Uterine smooth muscle cell (primary cell): ENCODE measurements at places on chromosomes 3 and 15. TPM values are rescaled to one million over a fixed set of nuclear protein-coding genes. Genes with fewer than 3 reads are reported as not detected.

C3orf80 gene
- total RNA-seq, result 1.7 and 4.9 TPM in 2 replicates

KLF13 gene
- 14.7 and 22.6 TPM in 2 replicates for total RNA-seq

KNL1 gene
- total RNA-seq, result 11.1 and 43.8 TPM in 2 replicates

HRH1 gene
- 6.6 and 11.4 TPM in 2 replicates for total RNA-seq

MLF1 gene
- 10.2 and 11.2 TPM in 2 replicates for total RNA-seq

GOLGA8J gene
- under 0.01 and 0.11 TPM in 2 replicates for total RNA-seq

BSN gene
- total RNA-seq, result under 0.01 and 0.12 TPM in 2 replicates

SLC22A14 gene
- total RNA-seq, result under 0.01 TPM in 1 of 2 replicates, not detected in the other

DNAH12 gene
- under 0.01 and 0.12 TPM in 2 replicates for total RNA-seq

ANKRD63 gene
- not detected in 2 replicates for total RNA-seq

IQGAP1 gene
- total RNA-seq, result 265 and 279 TPM in 2 replicates

IQCF6 gene
- not detected in 2 replicates for total RNA-seq

DUOXA2 gene
- total RNA-seq, result not detected in 2 replicates

CPNE9 gene
- not detected in 2 replicates for total RNA-seq

GOLGA8N gene
- 3.0 and 11.4 TPM in 2 replicates for total RNA-seq

UCN2 gene
- 1.2 and 1.5 TPM in 2 replicates for total RNA-seq

GCSAM gene
- not detected in 2 replicates for total RNA-seq

MYL3 gene
- total RNA-seq, result not detected in 2 replicates

CA12 gene
- 128 and 224 TPM in 2 replicates for total RNA-seq

RSL24D1 gene
- total RNA-seq, result 103 and 136 TPM in 2 replicates

AMIGO3 gene
- total RNA-seq, result 1.1 TPM in 1 of 2 replicates, not detected in the other

EOGT gene
- 31.4 and 32.2 TPM in 2 replicates for total RNA-seq
